ENCODE measurements at places on chromosomes 5 and 9.

GRCh38 chr5:62587737-62588136 lies 9.1 kb downstream of the LRRC70 start:
- no peak for DNase-seq

DNA sequence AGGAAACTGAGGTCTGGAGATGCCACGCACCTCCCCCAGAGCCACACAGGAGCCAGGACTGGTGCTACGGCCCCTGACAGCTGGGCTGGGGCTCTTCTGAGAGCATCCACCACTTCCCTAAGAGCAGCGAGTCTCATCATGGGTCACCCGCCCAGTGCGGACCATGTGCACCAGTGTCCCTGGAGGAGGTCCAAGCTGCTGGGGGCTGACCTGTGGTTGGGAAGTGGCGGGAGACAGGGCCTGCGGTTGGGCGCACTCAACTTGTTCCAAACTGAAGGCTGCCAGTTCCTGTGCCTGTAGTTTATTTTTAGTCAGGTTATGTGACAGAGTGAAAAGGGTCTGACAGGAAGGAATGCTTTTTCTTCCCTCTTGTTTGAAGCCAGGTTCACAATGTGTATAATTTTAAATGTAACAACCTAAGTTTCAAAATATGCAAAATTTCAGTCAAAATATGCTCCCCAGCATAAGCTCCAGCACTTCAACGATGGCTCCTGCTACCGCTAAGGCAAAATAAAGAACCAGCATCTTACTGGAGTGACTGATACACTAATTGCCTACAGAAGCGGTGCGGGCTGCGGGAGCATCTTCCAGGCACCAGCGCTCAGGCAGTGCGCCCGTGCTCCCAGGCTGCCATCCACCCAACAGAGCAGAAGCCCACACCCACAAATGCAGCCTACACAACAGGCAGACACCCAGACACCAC lies 14.8 kb downstream of the BARHL1 start:
- no peak for DNase-seq

- DNase-seq = peak; percentile 51
These were observed 666 bp downstream of the SNX30 start for GRCh38 chr9:112751056-112751795.

DNA sequence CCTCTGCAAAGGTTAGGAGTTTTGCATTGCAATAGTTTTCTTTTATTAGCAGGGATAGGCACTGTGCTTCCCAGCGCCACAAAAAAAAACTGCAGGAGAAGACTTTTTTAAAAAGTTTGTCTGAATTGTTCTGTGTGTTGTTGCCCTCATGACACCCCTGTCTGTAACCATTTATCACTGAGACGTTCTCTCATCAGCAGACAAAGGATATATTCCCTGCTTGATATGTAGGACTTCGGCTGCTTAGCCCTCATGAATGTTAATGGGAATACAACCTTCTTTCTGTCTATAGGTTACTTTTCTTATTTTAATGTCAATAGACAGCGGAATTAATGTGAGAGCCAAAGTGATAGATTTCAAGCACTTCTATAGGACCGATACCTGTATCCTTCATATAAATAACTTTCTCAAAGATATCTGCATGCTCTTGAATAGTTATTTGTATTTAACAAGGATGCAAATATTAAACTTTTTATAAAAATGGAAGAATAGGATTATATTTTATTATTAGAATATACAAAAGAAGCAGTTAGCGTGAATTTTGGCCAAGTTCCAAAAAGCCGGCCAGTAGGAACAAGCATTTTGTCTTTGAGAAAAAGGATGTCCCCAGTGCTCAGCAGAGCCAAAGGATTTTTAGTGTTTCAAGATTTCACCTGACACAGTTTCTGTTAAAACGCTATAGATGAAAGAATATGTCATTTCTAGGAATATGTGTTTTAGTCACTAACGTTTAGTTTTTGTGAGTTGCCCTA lies 1.5 kb upstream of the LYSMD3 start:
- no peak for DNase-seq

- DNase-seq = no peak
These were observed 4.2 kb downstream of the NR5A1 start for GRCh38 chr9:124502711-124503702.

DNA sequence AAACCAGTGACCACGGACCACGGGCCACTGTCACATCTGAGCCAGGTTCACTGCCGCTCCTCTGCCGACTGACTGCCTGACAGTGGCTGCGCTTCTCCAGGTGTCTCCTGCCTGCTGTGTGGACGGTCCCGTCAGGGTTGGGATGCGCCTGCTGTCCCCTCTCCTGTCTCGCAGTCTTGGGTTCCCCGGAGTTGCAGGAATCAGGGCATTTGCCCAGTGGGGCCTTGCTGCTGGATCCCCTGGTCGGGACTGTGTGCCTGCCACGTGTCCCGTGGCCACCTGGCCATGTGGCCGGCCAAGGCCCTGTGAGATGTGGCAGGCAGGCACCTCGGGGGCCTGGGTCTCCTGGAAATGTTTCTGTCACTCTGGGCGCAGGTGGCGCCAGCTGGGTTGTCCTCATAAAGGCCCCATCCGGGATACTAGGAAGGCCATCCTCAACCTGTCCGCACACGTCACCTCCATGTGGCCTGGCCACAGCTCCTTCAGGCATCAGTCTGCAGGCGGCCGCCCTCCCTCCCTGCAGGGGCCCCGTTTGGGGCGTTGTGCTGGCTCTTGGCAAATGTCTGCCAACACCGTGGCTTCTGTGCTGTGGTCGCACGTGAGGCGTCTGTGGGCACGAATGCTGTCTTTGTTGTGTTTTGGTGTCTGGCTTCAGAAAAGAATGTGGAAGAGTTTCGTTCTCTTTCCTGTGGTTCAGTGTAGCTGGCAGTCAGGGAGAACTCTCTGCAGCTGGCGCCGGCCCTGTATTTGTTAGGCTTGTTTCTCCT lies 6.4 kb upstream of the TOR4A start:
- peak; percentile 23 for DNase-seq

DNA sequence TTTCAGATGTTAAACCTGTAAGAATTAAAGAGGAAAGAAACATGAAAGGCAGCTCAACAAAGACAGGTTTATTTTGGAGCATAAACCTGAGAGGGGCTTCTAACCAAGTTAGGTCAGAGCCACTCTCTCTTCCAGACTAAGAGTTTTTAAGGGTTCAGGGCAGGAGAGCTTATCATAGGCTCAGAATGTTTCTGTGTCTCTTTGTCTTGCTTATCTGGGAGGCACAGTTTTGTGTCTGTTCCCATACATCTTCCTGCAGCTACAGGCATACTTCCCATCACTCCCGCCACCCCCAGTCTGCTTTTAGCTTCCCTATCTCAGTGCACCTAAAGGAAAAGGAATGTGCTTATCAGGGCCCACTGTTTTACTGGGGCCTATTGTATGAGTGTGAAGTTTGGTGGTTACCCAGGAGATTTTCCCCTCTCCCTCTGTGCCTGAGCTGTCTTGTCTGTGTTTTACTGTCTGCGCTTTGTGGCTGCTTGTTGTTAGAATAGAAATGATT lies 21.9 kb downstream of the CD14 start:
- no peak for DNase-seq

DNA sequence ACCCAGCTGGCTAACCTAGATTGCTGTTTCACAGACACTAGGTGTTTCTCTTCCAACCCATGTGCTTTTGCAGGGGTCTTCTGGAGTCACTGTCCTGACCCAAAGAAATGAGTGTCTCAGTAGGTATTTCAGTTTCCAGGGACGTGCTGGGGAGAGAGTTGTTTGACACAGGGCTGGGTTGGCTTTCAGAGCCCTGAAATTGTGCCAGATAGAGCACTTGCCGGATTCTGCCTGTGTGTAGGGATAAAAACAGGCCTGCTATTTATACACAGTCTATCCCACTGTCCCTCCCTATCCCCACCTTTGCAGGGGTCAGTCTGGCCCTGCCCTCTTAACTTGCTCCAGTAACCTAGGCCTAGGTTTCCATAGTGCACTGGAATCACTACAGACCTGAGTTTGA lies 957 bp upstream of the HBEGF start:
- DNase-seq = no peak

DNA sequence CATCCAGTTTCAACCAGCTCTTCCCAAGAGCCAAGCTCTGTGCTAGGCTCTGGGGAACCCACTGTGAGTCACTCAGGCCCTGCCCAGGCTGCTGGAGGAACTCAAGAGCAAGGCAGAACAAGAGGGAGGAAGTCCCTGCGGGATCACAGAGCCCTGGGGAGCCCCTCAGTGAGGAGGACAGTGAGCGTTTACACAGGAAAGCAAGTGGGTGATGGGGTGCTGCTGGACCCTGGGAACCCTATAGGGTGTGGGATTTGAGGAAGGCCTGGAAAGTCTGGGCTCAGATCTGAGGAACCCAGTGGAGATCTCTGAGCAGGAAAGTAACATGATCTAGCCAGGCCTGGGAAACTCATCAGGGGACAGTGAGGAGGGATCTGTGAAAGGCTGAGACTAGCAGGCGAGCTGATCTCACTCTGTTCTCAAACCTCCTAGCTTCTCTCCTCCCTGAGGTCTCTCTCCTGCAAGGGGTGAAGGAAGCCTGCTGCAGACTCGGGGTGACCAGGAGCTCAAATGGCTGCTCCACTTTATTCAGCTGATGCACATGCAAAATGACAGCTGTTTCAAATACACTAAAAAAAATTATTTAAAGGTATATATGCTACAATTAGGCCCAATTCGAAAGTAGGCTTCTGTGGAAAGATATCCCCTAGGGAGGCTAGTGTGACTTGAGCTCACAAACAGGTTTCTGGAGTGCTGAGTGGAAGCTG lies 70.0 kb downstream of the SHB start:
- DNase-seq = no peak

DNA sequence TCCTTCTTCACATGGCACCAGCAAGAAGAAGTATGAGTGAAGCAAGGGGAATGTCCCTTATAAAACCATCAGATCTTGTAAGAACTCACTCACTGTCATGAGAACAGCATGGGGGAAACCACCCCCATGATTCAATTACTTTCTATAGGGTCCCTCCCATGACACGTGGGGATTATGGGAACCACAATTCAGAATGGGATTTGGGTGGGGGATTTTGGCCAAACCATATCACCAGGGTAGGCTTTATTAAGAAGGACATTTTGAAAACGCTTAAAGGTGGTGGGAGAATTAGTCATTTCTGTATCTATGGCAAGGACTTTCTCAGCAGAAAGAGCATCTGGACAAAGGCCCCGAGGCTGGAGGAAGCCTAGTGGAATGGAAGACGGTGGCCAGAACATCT lies 100.2 kb upstream of the ADAMTS16 start:
- no peak for DNase-seq

GRCh38 chr5:6700074-6700684 lies 13.1 kb upstream of the TENT4A start:
- DNase-seq = no peak

GRCh38 chr9:84121991-84122523 lies 141.5 kb downstream of the RMI1 start:
- no peak for DNase-seq

DNA sequence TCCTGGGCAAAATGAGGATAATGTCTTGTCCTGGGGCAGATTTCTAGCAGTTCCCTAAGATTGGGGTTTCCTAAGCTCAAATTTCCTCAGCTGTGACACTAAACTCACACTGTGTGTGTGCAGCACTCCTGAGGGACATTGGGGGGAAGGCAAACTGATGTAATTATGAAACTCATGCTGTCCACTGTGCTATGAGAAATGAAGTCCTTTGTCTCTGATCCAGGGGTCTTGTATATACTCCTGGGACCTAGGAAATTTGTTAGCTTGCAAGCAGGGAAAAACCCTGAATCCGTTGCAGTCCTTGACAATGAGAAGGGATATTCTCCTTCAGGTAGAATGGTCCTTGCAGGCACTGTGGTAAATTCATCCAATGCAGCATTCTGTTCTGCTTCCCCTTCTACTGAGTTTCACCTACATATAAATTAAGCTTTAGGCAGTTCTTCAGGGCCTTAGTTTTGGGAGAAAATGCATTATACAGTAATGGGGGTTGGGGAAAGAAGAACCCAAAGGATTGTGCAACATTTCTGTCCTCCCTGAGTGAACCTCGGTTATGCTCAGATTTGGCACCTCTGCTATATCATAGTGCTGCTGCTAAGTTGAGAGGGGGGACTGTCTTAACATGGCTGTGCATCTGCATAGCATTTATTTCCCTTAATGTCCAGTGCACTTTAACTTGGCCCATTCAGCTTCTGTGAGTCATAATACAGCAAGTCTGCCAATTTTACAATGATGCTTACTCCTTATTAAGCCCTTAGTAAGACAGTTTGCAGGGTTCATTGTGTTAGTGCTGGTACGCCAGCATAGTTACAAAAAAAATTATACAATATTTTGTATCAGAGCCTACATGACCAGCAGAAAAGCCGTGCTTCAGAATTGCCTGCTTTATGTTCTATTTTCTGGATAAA lies 80.2 kb downstream of the PJA2 start:
- no peak for DNase-seq

DNA sequence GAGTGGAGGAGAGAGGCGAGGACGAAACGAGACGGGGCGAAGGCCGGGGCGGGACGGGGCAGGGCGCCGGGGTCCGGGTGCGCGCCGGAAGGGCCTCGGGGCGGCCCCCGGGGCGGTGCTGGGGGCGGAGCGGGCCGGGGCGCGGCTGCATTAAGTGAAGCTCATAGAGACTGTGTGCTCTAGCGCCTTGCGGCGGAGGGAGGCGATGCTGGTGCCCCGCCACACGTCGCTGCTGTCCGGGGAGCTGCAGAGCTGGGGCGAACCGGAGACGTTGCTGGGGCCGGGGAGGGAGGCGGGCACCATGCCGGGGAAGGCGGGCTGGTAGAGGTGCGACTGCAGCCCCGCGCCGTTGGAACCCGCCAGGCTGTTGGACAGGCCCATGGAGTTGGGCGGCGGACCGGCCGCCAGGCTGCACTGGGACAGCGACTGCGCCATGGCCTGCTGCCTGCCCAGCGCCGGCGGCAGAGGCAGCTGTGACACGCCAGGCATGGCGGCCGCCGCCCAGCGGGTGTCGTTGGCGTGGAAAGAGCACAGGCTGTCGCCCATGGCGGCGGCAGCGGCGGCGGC lies 8.3 kb downstream of the OTP start:
- DNase-seq = peak; percentile 25

GRCh38 chr5:37604290-37604689 lies 225.2 kb downstream of the WDR70 start:
- DNase-seq = no peak

GRCh38 chr9:97304586-97304985 lies 2.9 kb upstream of the CCDC180 start:
- DNase-seq = no peak

GRCh38 chr5:107418902-107419301 lies 251.8 kb downstream of the EFNA5 start:
- DNase-seq = no peak

- DNase-seq = no peak
These were observed 571.8 kb upstream of the CDH18 start for GRCh38 chr5:20559845-20560244.

- no peak for DNase-seq
These were observed 21.8 kb upstream of the MSH3 start for GRCh38 chr5:80632700-80633099.

- DNase-seq = no peak
These were observed 182.3 kb upstream of the MAST4 start for GRCh38 chr5:66413931-66414330.

DNA sequence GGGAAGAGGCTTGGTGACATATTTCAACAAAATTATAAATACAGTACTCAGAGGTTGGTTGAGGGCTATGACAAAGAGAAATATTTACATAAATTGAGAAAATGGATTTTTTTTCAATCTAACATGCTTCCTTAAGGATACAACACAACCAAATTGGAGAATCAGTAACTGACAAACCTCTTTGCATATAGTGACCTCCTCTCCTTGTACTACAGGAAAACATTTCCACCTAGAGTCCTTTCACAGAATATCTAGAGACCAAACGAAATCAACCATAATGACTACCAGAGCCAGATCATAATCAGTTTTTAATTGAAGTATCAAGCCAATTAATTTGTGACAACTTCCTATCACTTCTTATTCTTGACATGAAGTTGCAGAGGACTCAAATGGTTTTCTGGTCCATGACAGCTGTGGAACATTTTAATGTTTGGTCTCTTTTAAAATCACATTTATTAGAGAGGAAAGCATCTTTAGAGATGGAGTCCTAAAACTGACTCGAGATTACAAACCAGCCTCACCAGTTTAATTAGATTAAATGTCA lies 1636.5 kb upstream of the C9orf72 start:
- no peak for DNase-seq
